Right forelimb (tissue), 1 donor: ENCODE measurements at places on chromosomes 1 and 21.

DNA sequence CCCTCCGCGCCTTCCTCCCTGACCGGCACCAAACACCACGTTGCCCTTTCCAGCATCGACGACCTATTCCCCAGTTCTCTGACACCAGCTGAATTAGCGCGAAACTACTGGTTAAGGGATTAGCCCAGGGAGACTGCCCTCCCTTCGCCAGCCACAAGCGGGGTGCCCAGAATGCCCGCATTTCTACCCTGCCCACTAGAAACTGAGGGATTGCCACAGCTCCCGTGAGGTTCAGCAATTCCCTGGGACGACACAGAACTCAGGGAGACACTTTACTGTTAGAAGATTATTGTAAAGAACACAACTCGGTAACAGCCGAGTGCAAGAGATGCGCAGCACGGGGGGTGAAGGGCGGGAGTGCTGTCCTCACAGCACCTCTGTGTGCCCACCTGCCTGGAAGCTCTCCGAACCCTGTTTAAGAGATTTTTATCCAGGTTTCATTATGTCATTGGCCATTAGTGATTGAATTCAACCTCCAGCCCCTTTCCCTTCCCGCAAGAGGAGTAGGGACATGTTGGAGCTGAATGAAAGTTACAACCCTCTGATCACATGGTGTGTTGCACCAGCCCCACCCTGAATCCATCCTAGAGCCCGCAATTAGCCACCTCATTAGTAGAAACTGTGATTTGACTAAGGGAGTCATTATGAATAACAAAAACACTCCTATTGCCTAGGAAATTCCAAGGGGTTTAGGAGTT is 15.8 kb upstream of the RIPPLY3 start:
- DNase-seq: no peak

DNA sequence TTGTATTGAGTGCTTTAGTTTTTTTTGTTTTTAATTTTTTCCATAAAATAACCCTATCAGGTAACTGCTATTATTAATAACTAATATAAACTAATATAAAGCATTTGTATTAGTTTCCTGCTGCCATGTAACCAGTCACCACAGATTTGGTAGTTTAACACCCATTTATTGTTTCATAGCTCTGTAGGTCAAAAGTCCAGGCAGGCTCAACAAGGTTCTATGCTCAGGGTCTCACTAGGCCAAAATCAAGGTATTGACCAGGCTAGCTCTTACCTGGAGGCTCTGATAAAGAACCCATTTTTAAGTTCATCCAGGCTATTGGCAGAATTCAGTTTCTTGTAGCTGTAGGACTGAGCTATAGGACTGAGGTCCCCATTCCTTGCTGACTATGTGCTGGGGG is 189.4 kb downstream of the DAB1 start:
- DNase-seq: no peak

DNA sequence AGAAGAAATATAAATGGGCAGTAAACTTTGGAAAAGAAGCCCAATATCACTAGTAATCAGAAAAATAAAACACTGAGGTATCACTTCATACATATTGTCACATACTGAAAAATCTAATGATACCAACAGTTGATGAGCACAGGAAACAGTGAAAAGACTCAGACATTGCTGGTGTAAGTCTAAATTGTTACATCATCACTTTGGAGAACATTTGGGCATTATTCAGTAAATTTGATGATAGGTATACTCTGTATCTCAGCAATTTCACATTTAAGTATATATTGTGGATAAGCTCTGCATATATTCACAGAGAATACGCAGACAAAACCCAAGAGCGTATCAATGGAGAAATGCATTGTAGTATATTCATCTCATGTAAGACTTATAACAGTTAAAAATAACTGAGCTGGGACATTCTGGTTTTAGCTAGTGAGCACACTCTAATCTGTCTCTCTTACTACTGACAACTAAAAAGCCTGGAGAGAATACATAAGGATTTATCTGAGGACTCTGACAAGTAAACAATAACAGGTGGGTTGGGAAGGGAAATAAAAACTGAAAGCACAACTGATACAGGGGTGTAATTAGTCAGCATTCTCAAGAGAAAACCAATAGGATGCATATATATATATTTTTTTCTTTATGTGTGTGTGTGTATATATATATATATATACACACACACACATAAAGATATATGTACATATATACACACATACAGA is 212.7 kb upstream of the JUN start:
- no peak for DNase-seq

DNA sequence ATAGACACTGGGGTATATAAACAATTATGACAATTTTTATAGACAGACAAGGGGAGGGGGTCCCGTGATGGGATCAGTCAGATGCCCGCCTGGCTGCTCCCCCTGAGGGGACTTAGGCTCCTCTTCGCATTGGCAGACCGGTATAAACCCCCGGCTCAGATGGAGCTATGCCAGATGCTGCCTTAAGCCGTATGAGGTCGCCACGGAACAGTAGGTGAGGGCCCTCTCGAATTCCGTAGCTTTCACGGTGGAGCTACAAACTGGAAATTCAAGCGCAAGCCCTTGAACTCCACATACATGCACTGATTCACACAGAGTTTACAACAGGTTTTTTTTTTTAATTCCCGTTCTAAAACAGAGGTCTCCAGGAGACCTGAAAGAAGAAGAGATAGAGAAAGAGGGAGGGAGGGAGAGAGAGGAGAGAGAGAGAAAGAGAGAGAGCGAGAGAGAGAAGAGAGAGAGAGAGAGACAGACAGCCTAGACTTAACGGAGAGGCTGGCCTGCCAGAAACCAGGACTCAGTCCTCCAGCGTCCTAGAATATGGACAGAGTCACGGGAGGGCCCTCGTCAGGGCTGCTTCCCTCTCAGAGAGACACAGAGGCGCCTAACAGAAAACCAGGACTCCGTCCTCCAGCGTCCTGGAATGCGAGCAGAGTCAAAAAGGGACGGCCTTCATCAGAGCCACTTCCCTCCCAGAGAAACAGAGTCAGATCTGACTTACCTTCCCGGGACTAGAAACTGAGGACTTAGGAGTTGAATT is 24.4 kb upstream of the TMEM54 start:
- peak; percentile 55 for DNase-seq

DNA sequence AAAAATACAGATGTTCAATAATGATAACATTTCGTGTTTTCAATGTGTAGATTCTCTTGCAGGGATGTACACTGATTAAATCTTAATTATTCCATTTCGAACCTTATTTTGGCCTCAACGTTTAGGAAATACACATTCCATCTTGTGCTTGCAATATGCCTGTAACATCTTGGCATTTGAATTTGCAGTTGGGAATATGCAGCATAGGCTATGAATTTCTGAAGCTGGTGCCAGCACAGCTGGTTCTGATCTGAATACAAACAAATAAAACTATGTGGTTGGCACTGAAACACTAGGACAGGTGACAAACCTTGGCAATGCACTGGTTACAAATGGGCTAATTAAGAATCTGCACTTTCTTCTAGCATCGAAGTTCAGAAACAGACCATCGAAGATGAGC is 108.4 kb downstream of the ERG start:
- DNase-seq: no peak

GRCh38 chr1:240139511-240139910 is 47.8 kb downstream of the FMN2 start:
- no peak for DNase-seq
